ENCODE measurements at places on chromosomes 6 and 20. TPM values are rescaled to one million over a fixed set of nuclear protein-coding genes. Genes with fewer than 3 reads are reported as not detected.

HCK gene
- total RNA-seq: 0.24 TPM

TCF21 gene
- not detected for total RNA-seq

ANKRD6 gene
- 88.7 TPM for total RNA-seq

SLC32A1 gene
- 1.3 TPM for total RNA-seq

KHDRBS2 gene
- total RNA-seq: 7.2 TPM

LAMA2 gene
- total RNA-seq: 2.9 TPM

ESF1 gene
- 29.0 TPM for total RNA-seq

UBE2J1 gene
- 16.4 TPM for total RNA-seq

VWA7 gene
- total RNA-seq: 0.81 TPM

CRISP3 gene
- not detected for total RNA-seq

MATN4 gene
- 0.20 TPM for total RNA-seq

RIPOR3 gene
- total RNA-seq: 0.70 TPM

CNKSR3 gene
- total RNA-seq: 8.0 TPM

RIMS1 gene
- 1.1 TPM for total RNA-seq

CST3 gene
- 178 TPM for total RNA-seq

TMEM244 gene
- total RNA-seq: not detected

NANP gene
- total RNA-seq: 10.4 TPM

OPN5 gene
- not detected for total RNA-seq

TCP1 gene
- 119 TPM for total RNA-seq

OR10C1 gene
- total RNA-seq: not detected

DNA sequence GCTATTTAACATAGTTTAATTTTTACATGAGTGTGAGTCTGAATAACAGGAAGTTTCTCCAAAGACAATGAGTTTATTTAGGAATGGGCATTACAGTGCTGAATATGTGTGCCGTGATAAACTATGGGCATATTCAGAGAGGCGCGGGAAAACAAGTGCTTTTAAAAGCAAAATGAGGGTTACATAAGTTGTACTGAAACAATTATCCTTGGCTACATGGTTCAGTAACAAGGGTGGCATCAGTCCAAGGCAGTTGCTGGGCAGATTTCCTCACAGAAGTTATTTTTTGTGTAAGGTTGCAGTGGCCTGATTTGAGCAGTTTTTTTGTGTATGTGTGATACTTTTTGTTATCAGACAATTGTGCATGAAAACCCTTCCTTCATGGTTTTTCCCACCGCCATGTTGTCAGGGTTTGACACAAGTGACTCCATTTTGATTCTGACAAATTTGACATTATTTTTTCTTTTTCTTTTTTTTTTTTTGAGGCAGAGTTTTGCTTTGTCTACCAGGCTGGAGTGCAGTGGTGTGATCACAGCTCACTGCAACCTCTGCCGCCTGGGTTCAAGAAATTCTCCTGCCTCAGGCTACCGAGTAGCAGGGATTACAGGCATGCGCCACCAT is 22.3 kb upstream of the PXDC1 start:
- no peak for DNase-seq

- DNase-seq: no peak
Observed at GRCh38 chr20:61940976-61941720, 124.5 kb downstream of the TAF4 start.

GRCh38 chr20:31954500-31954899 is 2.7 kb upstream of the PDRG1 start:
- no peak for DNase-seq

- no peak for DNase-seq
Observed at GRCh38 chr20:63889241-63890200, 5.4 kb upstream of the DNAJC5 start.

DNA sequence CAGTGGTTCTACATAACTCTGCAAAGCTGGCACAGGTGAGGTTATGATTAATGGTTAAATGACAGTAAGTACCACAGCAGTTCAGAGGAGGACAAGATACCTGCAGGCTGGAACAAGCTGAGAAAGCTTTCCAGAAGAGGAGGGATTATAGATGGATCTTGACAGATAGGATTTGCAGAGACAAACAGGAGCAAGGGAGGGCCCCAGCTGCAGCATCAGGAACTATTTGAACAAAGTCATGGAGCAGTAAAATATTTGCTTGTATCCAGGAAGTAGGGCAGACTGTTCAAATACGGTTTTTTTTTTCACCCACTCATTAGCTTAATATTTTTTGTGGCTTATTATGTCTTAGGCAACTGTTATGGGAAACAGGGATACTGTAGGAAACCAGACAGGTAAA is 144.4 kb upstream of the MAN1A1 start:
- no peak for DNase-seq

DNA sequence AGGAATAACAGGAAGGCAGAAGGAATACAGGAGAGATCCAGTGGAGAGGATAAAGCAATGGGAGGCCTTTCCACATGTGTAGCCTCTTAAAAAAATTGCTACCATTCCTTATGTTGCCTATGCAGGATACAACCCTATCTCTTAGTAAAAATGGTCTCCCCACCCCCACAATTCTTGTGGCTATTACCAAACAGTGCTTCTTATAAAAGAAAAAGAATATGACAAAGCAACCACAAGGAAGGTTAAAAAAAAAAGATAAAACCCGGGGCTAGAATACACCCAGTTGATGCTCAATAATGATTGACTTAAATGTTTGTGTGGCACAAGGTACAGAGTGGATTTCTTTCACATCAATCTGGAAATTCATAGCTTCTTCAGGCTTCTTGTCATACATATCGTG is 250.9 kb downstream of the HIVEP2 start:
- DNase-seq: no peak

DNA sequence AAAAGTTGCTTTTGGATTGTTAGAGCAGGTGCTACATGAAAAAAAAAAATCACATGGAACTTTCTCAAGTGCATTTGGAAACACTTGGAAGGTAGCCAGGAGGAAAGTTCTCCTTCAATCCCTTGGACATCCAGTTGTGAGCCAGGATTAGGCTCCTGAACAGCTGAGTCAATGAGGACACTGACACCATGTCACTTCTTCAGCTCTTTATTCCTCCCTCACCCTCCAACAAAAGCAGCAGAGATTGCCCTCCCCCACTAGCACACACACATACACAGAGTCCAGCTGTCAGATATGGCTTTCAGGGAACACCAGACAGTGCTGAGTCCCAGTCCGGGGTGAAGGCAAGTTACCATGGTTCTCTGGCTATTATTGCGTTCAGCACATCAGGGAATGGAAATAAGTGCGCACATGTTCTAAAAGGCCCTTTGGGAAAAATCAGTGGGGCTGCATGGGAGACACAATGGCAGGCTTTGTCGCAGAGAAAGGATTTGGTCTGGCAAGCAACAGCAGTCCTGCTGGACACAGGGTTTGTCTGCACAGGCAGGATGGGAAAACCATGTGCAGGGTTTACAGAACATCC is 124.7 kb upstream of the MARCKS start:
- DNase-seq: no peak

GRCh38 chr20:63518946-63519667 is 1.5 kb upstream of the PPDPF start:
- peak; percentile 69 for DNase-seq

- peak; percentile 76 for DNase-seq
Observed at GRCh38 chr6:56595490-56596122, 47.1 kb downstream of the DST start.

GRCh38 chr20:38211200-38212097 is 46.4 kb upstream of the TGM2 start:
- no peak for DNase-seq

- peak; percentile 41 for DNase-seq
Observed at GRCh38 chr6:34486106-34486740, 20.3 kb downstream of the PACSIN1 start.

DNA sequence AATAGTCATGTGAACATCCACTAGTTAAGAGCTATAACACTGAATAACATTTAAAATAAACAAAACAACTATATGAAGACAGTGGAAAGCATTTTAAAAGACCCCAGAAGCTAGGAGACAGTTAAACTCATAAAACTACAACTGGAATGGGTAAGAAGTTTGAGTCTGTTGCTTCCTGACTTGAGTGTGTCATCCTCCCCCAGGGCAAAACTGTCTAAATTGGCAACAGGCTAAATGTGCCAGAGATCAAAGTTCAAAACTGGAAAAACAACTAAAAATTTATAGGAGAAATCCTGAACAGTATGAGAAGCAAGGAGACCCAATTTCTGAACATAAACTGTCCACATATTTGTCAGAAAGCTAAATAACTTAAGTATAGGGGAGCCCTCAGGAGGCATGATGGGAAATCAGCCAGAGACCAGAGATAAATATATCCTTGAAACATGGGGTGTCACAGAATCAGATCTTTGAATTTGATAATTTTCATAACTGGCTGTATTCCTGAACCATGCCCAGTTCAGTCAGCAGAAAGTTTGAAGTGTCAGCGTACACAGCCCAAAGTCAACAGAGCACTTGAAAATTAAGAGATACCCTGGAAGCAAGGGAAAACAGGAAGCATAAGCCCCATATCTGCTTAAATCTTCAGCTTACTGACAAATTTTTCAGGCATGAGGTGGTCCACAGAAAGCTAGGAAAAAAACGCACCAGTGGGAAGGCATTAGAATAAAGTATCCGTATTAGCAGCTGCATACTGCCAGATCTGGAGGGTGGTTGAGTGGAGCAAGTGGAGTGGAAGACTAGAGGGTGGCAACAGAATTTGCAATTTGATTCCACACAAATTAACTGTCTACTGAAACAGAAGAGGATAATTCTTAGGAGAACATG is 516.1 kb upstream of the MAN1A1 start:
- no peak for DNase-seq

DNA sequence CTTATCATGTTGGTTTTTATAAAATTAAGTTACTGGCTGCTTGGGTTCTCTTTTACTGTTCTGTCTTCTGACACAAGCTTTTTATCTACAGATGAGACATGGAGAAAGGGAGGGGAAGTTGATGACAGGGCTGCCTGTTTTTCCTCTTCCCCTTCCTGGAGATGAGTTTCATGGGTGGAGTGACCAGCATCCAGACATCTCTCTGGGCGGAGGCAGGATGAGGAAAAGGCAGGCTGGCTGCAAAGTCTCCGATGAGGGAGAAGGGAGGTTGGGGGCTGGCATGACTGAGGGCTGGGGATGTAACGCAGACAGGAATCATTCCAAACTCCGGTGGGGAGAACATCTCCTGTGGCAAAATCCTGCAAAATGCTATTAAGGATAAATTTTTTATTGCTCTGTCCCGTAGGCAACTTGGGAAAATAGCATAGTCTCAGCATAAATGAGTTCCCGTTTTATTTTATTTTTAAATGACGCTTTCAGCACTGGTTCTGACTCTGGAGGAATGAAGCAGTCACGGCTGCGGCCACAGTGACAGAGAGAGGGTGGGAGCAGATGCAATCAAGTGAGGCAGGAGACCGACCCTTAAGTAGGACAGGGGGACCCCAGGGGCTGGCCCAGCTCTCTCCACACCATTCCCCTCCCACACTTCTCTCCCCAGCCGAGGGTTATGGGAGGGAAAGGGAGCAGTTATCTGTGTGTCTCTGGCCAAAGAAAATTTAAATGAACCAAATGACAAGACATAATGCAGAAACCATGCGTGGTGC is 108.8 kb upstream of the PMEPA1 start:
- DNase-seq: no peak

- DNase-seq: no peak
Observed at GRCh38 chr20:44792796-44793195, 17.6 kb downstream of the RIMS4 start.

GRCh38 chr6:85004361-85004995 is 240.1 kb upstream of the TBX18 start:
- no peak for DNase-seq

- DNase-seq: no peak
Observed at GRCh38 chr6:81636930-81637568, 115.4 kb downstream of the TENT5A start.

GRCh38 chr6:119240257-119241110 is 109.1 kb downstream of the MAN1A1 start:
- peak; percentile 52 for DNase-seq

DNA sequence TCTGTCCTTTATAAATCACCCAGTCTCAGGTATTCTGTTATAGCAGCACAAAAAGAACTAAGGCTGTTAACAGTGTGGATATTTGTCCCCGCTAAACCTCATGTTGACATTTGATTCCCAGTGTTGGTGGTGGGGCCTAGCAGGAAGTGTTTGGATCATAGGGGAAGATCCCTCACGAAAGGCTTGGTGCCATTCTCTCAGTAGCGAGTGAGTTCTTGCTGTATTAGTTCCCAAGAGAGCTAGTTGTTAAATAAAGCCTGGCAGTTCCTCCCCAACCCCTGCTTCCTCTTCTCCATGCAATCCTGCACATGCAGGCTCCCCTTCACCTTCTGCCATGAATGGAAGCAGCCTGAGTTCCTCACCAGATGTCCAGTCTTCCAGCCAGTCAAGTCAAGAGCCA is 29.8 kb upstream of the ERVFRD-1 start:
- DNase-seq: no peak

- DNase-seq: no peak
Observed at GRCh38 chr20:15039088-15039752, 701.8 kb upstream of the FLRT3 start.

GRCh38 chr20:32527447-32528055 is 57.6 kb downstream of the NOL4L start:
- DNase-seq: peak; percentile 55

DNA sequence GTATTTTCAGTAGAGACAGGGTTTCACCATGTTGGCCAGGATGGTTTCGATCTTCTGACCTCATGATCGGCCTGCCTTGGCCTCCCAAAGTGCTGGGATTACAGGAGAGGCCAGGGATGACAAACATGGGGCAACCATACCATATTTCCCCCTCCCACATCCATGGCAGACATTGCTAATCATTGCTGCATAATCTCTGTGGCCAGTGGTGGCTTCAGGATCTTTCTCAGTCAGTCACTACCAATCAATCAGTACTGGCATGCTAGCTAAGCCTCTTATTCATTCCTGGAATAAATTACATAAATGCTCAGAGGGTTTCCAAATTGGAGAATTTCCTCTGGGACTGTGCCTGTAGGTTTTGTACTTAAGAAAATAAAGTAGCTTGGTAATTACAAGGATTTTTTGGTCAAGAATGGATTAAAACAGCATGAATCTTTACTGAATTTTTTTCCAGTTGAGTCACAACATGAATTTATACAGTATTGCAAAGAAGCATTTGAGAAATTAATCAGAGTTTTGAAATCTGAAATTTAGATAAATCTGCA is 138.1 kb downstream of the FNDC1 start:
- DNase-seq: no peak

GRCh38 chr6:120700001-120700400 is 634.3 kb downstream of the TBC1D32 start:
- DNase-seq: no peak

- peak; percentile 89 for DNase-seq
Observed at GRCh38 chr6:26329763-26330511, 35.1 kb upstream of the BTN3A2 start.
